ENCODE measurements at places on chromosomes 16 and 17.

DNA sequence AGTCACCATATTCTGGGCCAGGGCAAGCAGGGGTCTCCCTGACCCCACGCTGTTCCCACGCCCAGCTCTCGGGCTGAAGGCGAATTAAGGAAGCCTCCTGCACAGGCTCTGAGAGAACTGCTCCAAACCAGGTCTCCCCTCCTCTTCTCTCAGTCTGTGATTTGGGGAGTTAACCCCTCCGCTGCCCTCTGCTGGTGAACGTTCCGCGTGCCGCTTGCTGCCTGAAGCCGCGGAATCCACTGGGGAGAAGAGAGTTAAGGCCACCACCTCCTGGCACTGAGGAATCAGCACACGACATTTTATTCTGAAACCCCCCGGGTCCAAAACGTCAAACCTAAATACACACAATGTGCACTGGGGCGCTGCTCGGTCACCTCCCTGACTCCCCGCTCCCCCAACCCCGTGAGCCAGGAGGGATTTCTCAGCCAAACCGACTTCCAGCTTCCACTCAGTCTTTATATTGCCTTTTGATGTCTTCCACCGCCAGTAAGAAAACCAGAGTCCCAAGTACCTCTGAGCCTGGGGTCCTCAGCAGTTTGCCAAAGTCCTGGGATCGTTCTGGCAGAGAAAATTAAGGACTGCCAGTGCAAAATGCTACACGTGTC lies 54.4 kb upstream of the RCVRN start:
- no peak for DNase-seq

GRCh38 chr17:50129728-50130558 lies at the start of gene SAMD14:
Gene SAMD14, minus strand, starts transcription at chr17:50130160. Its CDS starts 5,201 bp downstream, at chr17:50124959.
- peak; percentile 49 for DNase-seq

- DNase-seq: no peak
Observed at GRCh38 chr17:75124819-75125162, 6.8 kb downstream of the NT5C start.

- DNase-seq: no peak
Observed at GRCh38 chr16:4935241-4935855, 1.6 kb downstream of the PPL start.

DNA sequence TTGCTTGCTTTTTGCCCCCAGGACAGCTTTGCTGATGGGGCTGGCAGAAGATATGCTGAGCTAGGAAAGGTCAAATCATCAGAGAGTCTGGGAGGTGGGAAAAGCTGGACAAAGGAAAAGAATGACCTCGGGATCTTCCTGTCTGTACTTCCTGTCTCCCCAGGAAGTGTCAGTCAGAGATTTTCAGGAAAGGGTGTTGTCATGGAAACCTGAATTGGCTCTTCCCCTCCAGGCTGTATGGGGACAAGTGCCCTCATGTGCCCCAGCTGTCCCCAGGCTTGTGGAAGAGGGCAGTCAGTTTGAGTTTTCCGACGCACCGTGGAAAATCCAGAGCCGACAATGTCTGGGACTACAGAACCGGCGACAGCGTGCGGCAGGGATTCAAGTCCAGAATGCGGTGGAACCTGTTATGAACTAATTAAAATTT lies 122.7 kb upstream of the ZFHX3 start:
- DNase-seq: no peak

- DNase-seq: no peak
Observed at GRCh38 chr17:64236827-64237403, 26.1 kb downstream of the TEX2 start.
